ENCODE measurements at places on chromosomes 2 and 18.

DNA sequence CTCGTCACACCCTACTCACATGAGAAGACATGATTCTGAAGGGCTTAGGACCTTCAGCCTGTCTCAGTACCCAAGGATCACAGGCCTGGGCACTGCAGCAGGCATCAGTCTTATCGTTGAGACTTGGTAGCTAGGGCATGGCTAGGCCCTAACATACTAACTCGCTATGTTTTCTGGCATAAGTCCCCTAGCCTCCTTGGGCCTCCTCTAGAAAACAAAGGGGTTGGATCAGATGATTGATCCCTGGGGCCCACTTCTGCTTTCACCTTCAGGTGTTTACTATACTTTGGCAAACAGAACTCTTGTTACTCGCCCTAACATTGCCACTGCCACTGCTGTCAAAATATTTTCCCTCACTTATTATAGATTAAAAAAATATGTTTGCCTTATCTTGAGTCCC lies 44.2 kb downstream of the VSNL1 start:
- DNase-seq = no peak

- peak; percentile 28 for DNase-seq
These were observed 2.9 kb upstream of the RBBP8 start for GRCh38 chr18:22930089-22930713.

- DNase-seq = no peak
These were observed 248.8 kb downstream of the RDH14 start for GRCh38 chr2:18311420-18312195.

- DNase-seq = no peak
These were observed 47.1 kb upstream of the CREB1 start for GRCh38 chr2:207482630-207483029.

DNA sequence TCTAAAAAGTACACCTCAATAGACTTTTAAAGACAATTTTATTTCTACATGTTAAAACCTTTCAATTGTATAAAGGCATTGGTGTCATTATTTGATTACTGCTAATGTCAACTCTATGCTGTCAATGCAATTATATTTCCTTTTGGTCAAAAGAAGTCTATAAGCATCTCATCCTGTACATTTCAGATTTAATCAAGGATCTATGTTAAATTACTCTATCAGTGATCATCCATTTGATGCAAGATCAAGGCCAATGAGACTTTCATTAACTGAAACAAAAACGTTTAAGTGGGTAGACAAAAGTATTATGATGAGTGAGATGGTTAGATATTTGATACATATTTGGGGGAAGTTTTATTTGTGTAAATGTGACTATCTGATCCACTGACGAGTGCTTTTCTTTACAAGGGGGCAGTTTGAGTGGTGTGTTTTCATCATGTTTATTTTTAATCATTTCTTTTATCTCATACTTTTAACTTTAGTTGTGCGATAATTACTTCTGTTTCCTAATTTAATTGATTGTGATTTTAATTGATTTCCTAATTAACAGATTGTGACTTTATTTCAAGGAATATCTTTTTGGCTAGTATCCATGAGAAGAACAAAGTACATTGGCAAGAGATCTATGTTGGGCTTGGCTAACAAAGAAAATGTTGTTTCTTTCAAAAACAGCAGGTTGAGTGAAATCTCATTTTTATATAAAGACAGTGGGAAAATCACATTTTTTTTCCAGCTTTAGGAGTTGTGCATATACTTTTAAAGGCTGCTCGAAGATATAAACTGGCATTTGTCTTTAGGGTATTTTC lies 1.1 kb downstream of the ARHGAP28 start:
- no peak for DNase-seq

- DNase-seq = no peak
These were observed 78.5 kb upstream of the SNTG2 start for GRCh38 chr2:871926-872680.

DNA sequence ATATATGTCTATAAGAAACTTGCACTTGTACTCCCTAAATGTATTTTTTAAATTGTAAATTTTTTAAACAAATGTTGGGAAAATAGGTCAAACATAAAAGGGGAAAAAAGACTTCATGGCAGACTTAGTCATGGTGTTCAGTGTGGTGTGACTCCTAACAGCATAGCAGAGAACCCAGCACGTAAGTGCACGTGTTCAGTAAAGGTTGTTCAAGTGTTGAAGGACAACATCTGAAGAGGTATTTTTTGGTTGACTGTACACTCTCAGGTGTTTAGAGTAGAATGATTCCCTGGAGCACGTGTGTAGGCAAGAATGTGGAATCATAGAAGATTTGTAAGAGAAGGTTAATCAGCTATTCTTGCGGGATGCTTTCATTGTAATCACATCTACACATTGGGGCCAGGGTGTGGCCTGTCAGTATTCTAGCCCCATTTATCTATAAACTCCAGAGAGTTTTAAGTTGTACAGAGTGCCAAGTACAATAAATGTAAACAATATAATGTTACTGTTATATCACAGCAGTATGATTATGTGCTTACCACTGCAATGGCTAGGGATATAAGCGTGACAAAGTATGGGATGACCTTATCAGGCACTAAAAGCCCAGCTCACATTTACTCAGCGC lies 106.8 kb downstream of the CRIM1 start:
- DNase-seq = no peak

GRCh38 chr2:230161184-230161583 lies 58.6 kb downstream of the SP110 start:
- no peak for DNase-seq

DNA sequence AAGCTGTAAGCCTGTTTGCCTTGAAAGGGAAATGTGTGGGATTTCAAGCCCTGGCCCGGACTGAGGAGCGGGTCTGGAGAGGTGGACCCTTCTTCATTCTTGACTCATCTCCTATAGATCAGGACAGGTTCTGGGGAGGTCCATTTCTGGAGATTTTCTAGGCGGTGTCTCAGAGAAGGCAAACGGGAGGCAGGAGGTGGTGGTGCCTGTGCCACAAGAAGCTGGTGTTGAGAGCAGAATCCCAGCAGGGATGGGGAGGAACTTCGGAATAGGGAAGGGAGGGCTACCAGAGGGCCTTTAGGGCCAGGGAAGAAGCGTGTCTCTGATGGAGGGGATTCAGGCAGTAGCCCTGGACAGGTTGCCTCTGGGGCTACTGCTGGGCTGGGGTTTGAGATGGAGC lies 93.0 kb downstream of the CTIF start:
- no peak for DNase-seq

DNA sequence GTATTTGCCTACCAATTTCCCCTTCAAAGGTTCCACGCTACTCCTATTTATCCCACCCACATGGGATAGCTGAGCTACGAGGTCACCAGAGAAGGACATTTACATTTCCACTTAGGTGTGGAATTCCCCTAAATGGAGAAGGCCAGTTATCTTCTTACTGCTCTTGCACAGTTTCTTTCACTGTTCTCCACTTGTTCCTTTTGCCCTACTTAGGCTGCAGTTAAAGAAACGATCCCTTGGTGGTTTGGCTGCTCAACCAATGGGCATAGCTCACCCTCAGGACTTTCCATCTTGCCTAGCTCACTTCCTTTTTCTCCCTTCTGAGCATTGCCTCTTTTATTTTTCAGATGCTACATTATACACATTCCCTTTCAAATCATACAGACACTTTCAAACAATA lies 11.2 kb upstream of the NABP1 start:
- no peak for DNase-seq

GRCh38 chr18:11163665-11164064 lies 14.3 kb upstream of the PIEZO2 start:
- no peak for DNase-seq

GRCh38 chr2:19292007-19292406 lies 66.4 kb downstream of the OSR1 start:
- no peak for DNase-seq

- DNase-seq = no peak
These were observed 49.5 kb downstream of the TGIF1 start for GRCh38 chr18:3499501-3499900.

- no peak for DNase-seq
These were observed 607.7 kb downstream of the ARHGAP15 start for GRCh38 chr2:143736904-143737303.

GRCh38 chr18:10900435-10900834 lies 248.9 kb downstream of the PIEZO2 start:
- DNase-seq = no peak

- DNase-seq = no peak
These were observed 20.1 kb downstream of the PELI1 start for GRCh38 chr2:64124168-64124567.

DNA sequence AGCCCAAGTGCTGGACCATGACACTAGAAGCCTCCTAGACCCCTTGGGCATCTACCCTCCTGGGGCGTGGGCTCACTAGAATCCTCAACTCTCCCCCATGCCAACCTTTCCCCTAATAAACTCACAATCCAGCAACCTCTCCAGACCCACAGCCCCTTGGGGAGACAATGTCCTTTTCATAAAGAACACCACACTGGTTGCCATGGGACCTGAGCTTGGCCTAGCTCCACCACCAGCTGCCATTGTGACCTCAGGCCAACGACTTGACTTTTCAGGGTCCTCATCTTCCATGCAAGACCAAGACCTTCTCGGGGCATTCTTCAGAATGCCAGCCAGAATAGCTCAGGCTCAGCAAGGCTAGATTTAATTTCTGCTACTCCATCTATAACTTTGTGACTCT lies 128.1 kb upstream of the NPAS2 start:
- no peak for DNase-seq

GRCh38 chr2:96965781-96966514 lies 20.4 kb downstream of the FAM178B start:
- DNase-seq = no peak

DNA sequence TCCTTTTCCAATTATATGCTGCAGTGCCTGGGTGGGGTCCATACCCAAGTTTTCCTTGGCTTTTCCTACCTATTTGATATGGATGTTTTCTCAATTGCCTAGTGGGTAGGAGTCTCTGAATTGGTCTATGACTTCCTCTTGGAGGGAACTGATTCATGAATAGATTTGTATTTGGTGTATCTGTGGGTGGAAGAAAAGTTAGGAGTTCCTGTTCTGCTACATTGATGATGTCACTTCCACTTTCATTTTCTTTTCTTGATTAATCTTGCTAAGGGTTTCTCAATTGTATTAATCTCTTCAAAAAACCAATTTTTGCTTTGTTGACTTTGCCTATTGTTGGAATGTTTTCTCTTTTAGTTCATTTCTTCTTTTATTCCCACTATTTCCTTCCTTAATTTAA lies 37.4 kb upstream of the SLC9A2 start:
- DNase-seq = no peak

DNA sequence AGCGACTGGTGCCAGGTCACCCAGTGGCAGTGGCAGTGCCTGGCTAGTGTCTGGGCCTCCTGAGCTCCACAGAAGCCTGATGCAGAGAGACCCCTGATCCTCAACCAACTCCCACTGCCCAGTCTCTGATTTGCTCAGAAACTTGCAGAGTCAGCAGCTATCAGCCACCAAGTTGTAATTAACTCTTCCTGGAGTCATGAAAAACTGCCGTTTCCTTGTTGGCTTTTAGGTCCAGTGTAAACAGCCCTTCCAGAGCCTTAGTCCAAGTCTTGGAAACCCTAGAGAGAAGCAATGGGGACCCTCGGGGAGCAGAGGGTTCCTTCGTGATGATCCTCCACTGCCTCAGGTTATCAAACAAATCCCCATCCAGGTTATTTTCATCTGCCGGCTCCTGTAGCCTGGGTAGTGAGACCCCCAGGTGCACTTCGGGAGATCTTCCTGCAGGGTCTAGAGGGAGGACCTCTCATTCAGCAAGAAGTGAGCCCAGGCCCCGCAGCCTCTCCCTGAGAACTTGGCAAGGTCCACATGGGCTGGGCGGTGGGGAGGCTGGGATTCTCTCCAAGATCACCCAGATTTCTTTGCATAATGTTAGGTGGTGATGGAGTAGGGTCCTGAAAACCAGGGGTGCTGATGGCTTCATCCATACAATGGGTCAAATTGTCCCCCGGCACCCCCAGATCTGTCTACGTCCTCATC lies 137.7 kb upstream of the HDAC4 start:
- no peak for DNase-seq

- DNase-seq = no peak
These were observed 105.2 kb upstream of the ID2 start for GRCh38 chr2:8576525-8577167.

GRCh38 chr18:66143029-66143428 lies 392.2 kb downstream of the CDH7 start:
- DNase-seq = no peak

GRCh38 chr2:239522002-239522739 lies 121.4 kb upstream of the HDAC4 start:
- DNase-seq = no peak

DNA sequence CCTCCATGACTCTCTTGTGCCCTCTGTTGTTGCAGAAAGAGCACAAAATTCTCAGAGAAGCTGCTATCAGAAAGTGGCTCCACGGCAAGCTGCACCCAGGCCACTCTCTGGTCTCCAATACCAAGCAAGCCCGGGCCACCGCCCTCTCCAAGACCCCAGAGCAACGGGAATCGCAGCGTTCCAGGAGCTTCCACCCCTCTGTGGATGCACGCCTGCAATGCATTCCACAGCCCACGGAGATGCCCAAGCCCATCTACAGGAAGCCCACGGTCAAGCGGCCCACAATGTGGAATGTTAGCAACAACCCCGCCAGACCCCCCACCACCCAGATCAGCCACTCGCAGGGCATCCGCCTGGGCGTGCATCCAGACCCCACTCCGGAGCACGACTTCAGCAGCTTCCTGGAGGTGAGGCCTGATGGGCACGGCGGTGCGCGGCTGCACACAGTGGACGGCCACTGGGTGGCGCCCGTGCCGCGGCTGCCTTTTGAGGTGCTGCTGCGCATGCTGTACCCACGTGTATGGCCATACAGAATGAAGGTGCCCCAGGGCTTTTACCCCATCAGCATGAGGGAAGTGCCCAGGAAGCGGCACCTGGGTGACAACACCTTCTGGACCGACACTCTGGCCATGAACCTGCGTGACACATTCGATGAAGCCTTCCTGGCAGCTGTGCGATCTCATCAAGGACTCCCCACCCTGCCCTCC lies 6.3 kb downstream of the ANKRD53 start:
- no peak for DNase-seq

DNA sequence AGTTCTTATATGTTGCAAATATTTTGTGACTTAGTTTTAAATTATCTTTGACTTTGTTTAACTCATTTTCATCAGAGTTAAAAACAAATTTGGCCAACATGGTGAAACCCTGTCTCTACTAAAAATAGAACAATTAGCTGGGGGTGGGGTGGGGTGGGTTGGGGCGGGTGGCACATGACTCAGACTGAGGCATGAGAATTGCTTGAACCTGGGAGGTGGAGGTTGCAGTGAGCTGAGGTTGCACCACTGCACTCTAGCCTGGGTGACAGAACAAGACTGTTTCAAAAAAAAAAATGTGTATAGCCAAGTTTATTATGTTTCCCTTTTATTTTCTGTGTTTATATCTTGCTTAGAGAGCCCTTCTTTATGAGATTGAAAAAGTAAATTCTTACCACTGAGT lies 14.2 kb upstream of the LIPG start:
- no peak for DNase-seq

- DNase-seq = no peak
These were observed 26.2 kb downstream of the SERPINB4 start for GRCh38 chr18:63617915-63618234.

DNA sequence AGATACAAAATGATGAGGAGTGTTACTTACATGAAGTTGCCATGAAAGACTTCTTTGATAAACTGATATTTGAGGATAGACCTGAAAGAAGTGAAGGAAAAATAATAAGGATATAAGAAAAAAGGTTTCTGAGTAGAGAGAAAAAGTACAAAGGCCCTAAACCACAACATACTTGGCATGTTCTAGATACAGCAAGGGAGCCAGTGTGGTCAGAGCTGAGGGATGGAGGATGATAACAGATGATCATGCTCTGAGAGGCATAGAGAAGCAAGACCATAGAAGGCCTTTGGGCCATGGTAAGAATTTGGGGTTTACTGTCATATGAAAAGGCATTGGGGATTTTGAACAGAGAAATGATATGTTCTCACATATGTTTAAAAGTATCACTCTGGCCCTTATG lies 424.1 kb upstream of the CHST9 start:
- no peak for DNase-seq
